Astrocyte of the spinal cord (primary cell): ENCODE measurements at places on chromosomes 13 and 19.

DNA sequence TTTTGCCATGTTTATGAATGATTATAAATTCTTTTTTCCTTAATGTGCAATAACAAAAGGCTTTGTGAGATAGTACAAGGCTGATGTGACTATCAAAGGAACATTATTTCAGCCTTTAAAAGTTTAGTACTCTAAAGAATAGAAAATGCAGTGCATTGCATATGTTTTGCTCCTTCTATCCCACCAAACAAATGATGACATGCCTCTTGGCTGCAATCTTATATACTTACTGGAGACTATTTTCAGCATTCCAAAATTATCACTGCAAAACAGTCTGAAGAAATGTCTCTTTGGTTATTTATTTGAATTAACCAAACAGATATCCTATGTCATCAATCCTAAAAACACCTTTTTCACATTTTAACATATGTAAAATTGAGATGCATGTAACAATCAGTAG is 776.5 kb upstream of the SPRY2 start:
- no peak for DNase-seq

DNA sequence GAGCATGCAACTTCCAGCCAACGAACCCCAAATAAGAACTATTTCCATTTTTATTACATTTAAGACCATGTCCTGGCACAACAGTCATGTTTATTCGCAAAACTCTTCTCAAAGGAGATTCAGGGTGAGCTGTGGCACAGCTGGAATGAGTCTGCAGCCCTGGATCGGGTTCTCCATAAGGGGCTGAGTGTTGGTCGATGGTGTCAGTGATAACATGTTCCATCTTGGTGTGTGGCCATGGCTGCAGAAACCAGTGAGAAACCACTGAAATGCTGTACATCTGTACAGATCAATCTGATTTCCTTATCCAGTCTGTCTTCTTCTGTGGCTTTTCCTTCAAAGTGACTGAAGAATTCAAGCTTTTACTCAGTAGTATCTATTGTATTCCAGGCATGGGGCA is 15.2 kb downstream of the FAM124A start:
- DNase-seq, result no peak

DNA sequence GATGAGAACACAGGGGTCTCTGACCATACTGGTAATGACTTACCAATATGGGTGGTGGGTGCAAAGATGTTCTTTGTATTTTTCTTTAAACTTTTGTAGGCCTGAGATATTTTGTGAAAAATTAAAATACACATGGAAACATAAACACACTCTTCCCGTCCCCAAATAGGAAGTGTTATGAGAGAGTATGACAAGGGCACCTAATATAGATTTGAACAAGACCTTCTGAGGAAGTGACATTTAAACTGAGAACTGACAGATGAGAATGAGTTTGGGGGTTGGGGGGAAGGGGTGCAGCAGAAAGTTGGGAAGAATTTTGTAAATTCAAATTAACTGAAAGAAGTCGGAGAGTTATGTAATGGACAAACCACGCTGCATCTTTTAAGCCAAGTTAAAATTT is 224.2 kb downstream of the RGCC start:
- no peak for DNase-seq

DNA sequence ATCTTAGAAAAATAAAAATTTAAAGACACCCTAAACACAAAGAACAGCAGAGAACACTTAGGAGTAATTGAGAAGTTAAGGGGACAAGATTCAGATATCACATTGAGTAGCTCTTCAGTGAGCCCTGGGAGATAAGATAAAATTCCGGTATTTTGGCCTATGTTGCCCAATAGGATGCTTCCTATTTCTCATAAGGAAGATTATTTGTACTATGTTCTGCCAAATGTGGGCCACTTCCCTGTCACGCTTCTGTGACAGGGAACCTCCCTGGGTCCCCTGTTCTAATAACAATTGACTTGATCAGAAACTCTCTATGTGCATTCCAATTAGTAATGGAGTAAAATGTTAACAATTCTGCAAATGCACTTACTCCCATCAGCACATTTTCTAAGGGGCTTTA is 310.7 kb downstream of the MYO16 start:
- no peak for DNase-seq

GRCh38 chr19:17686592-17687024 is 1.5 kb downstream of the UNC13A start:
- peak; percentile 42 for DNase-seq

- DNase-seq, result peak; percentile 73
Measured at GRCh38 chr13:113928685-113929627, 44.9 kb downstream of the C13orf46 start.

- DNase-seq, result no peak
Measured at GRCh38 chr19:31906111-31906871, 439.1 kb upstream of the ZNF507 start.

DNA sequence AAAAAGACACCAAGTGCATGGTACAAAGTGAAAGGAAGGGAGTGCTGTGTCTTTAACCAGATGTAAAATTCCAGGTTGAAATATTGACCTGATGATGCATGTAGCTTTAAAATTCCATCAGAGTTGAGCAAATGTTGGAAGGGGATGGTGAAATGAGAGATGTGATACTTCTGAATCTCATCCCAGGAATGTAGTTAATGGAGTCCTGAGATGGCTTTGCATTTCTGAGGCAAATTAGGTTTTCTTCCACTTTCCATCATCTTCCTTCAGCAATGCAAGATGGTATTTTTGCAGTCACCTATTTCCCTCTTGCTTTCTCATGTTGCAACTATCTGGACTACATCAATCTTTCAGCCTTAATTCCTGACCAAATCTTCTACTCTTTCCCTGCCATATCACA is 194.1 kb upstream of the MIR17HG start:
- DNase-seq, result peak; percentile 53

- DNase-seq, result peak; percentile 43
Measured at GRCh38 chr19:53772943-53773342, 51.2 kb downstream of the NLRP12 start.

- DNase-seq, result no peak
Measured at GRCh38 chr19:33464010-33464732, 57.4 kb downstream of the PEPD start.

- no peak for DNase-seq
Measured at GRCh38 chr13:109646423-109646822, 140.0 kb downstream of the IRS2 start.

DNA sequence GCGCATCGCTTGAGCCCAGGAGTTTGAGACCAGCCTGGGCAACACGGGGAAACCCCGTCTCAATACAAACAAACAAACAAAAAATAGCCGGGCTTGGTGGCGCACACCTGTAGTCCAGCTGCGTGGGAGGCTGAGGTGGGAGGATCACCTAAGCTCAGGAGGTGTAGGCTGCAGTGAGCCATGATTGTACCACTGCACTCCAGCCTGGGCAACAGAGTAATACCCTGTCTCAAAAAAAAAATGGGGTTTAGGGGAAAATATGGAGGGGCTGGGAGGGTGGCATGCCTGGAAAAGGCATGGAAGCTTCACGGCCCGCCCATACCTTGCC is 1.9 kb upstream of the ISYNA1 start:
- DNase-seq, result no peak

GRCh38 chr13:99040536-99041131 is 62.8 kb upstream of the DOCK9 start:
- DNase-seq, result peak; percentile 36

DNA sequence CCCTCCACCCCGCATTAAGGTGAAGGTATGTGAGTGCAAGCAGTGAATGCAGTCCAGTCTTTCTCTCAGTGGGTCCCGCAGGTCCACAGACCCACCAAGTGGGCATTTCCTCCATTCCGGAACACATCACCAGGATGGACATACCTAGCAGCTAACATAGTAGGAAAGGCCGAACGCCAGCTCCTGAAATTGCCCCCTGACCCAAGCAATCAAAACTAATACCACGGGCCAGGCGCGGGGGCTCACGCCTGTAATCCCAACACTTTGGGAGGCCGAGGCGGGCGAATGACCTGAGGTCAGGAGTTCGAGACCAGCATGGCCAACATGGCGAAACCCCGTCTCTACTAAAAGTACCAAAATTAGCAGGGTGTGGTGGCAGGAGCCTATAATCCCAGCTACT is 71.7 kb upstream of the VSTM2B start:
- DNase-seq, result no peak

- no peak for DNase-seq
Measured at GRCh38 chr19:53389571-53389970, 5.4 kb upstream of the ZNF765 start.

GRCh38 chr19:6065685-6066374 is 44.5 kb downstream of the RFX2 start:
- DNase-seq, result peak; percentile 59

DNA sequence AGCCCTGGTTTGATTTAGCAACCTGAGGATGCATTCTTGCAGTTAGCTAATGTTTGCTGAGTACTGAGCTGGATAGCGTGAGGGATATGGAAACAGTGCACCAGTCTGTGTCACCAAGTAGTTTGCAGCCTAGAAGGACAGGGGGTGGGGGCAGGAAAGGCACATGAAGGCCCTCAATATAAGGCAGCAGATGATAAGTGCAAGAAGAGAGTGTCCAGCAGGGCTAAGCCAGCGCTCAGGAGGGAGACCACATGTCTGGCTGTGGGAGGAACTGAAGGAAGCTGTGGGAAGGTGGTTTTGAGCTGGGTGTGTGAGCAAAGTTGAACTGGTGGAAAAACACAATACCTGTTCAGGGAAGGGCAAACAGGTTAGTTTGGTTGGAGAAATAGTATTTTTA is 1.7 kb downstream of the CXCL17 start:
- no peak for DNase-seq

DNA sequence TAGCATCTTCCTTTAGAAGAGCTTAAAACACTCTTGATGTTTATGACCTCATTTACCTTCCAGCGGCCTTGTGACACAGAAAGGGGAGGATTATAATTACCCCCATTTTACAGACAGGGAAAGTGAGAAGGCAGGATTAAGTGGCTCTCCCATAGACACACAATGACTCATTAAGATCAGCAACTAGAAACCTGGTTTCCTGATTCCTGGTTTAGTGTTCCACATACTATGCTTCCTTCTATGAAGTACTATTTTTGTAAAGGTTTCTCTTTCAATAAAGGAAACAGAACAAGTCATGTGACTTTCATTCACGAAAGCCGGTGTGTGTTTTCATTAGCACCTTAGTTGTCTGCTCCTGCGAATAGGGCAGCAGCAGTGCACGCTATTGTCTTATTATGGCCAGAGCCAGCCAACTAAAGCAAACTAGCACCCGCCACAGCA is 8.3 kb downstream of the IRS2 start:
- peak; percentile 65 for DNase-seq

DNA sequence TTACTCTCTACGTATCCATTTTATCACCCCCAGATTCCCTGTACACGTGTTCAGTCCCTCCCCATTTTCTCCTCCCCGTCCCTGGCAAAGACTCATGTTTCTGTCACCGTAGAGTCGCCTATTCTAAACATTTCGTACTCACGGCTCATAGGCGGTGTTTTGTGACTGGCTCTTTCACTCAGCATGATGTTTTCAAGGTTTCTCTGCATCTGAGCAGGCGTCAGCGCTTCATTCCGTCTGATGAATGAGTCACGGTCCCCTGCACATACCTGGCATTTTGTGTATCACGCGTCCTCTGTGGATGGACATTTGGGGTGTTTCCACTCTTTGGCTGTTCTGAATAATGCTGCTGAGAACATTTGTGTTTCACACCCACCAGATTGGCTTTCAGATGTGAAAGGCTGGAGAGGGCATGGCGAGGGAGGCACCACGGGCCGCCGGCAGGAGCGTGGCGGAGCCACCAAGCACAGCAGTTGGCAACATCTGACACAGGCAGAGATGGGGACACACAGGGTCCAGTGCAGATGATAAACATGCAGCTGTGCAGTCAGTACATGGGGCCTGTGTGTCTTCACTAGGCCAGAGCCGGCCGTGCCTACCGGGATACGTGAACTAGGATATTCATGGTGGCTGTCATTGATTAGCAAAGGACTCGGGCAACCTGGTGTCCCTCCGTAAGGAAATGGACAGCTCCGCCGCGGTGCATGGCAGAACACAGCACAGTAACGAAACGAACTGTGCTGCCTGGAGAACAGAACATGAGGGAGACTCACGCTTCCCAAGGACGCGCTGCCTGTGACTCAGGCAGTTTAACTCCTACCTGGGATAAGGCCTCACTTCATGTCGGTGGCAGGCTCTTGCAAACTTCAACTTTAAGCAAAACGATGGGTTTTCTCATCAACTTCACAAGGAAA is 117.2 kb downstream of the ATP11A start:
- DNase-seq, result no peak

DNA sequence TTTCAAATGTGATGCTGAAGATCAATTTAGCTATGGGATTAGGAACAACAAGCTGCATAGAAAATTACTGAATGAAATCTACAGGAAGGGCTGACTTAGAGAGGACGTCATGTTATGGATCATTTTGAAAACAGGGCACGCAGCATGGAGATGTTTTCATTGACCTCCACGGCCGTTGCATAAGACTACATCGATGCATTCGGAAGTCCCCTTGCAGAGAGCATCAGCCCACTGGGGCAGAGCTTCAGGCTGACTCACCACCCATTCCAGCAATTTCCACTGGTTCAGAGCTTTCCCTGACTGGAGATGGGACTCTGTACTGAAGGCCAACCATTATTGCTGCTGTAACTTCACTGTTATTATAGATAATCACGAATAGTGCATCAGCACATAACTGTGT is 305.3 kb downstream of the IRS2 start:
- peak; percentile 75 for DNase-seq

DNA sequence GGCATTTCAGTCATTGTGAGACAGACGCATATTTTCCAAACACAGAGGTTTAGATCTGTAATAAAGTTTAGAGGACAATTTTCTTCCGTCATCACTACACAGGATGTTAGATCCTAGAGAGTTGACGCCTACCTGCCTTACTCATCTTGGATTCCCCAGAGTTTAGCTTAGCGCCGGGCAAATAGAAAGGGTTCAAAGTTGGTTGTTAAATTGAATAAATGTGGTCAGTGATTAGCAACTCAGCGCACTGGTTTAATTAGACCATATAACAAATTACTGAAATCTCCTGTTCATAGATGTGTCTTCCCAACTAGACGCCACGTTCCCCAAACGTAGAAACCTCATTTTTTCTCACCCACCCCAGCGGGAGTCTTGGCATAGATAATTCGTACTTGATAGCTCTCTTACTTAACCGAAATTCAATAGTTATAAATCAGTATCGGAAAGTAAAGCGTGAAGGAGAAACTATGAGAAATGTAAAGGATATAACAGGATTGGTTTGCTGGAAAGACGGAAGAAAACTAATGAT is 726 bp upstream of the UFM1 start:
- peak; percentile 48 for DNase-seq

DNA sequence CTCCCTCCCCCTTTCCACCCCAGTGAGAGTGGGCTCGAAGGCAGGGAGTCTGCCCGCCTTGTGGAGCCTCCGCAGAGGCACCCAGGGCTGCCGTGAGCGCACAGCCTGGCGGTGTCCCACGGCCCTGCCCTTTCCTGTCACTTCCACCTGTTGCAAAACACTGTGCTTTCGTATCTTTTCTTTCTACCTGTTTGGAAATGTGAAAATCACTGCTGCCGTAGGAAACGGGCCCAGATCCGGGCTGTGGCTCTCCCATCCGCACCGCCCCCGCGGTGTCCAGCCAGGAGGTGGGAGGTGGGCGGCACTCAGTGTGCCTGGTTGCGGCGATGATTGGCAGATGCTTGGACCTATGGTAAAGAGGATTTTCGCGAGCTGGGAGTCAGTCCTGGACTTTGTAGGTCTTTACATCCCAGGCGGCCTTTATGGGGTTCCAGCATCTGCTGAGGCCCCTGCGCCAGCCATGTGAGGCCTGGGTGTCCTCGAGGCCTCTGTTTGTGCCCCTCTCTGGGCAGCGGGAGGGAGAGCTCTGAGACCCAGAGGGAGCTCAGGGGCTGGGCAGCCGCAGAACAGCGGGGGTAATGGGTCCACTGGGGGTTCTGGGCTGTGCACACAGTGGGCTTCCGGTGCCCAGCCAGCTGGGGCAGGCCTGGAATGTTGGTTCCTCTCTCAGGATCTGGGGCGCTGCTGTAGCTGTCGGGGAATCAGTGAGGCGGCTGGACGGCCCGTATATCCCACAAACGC is 6.1 kb downstream of the STK11 start:
- no peak for DNase-seq
